Stimulated activated CD4-positive, alpha-beta T cell treated with anti-CD3 and anti-CD28 coated beads, TNF-alpha, amount 100 ng/mL, for 4 hours (primary cell): ENCODE measurements at places on chromosomes 16 and 17.

GRCh38 chr17:62456016-62456415 is 22.6 kb upstream of the TLK2 start:
- no peak for DNase-seq

DNA sequence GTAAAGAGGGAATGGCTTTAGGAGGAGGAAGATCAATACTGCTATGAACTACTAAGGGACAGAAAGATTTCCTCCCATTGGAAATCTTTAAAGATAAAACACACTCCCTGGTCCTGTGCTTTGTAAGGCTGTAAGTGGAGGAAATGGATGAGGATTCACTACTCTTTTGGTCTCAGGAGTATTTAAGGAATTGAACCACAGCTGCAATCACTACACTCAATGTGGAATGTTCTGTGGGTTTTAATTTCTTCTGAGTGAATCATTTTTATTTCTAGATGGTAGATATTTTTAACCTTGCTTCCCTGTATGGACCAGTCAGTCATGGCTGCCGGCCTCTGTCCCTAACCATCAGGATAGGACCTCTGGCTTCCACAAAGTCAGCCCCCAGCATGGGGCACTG is 65.6 kb downstream of the SDR42E1 start:
- no peak for DNase-seq

GRCh38 chr16:79097771-79098170 is 502.8 kb downstream of the MAF start:
- DNase-seq: no peak

GRCh38 chr17:30997842-30998241 is 27.0 kb downstream of the RNF135 start:
- DNase-seq: no peak

DNA sequence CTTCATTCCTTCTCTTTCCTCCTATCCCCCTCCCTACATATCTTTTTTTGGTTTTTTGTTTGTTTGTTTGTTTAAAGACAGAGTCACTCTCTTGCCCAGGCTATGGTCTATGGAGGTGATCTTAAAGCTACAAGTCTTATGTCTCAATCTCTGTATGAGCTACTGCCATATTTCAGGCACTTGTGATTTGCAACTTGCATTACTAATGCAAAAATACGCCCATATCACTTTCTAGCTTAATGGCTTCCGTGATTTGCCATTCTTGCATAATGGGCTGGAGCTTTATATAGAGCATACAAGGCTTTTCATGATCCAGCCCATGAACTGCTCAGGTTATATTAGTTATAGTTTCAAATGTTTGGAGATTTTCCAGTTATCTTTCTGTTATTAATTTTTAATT is 7.5 kb downstream of the CFAP97D1 start:
- DNase-seq: no peak

DNA sequence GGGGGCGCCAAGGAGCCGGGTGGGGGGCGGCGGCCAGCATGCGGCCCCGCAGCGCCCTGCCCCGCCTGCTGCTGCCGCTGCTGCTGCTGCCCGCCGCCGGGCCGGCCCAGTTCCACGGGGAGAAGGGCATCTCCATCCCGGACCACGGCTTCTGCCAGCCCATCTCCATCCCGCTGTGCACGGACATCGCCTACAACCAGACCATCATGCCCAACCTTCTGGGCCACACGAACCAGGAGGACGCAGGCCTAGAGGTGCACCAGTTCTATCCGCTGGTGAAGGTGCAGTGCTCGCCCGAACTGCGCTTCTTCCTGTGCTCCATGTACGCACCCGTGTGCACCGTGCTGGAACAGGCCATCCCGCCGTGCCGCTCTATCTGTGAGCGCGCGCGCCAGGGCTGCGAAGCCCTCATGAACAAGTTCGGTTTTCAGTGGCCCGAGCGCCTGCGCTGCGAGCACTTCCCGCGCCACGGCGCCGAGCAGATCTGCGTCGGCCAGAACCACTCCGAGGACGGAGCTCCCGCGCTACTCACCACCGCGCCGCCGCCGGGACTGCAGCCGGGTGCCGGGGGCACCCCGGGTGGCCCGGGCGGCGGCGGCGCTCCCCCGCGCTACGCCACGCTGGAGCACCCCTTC is 484 bp downstream of the FZD2 start:
- DNase-seq: no peak

DNA sequence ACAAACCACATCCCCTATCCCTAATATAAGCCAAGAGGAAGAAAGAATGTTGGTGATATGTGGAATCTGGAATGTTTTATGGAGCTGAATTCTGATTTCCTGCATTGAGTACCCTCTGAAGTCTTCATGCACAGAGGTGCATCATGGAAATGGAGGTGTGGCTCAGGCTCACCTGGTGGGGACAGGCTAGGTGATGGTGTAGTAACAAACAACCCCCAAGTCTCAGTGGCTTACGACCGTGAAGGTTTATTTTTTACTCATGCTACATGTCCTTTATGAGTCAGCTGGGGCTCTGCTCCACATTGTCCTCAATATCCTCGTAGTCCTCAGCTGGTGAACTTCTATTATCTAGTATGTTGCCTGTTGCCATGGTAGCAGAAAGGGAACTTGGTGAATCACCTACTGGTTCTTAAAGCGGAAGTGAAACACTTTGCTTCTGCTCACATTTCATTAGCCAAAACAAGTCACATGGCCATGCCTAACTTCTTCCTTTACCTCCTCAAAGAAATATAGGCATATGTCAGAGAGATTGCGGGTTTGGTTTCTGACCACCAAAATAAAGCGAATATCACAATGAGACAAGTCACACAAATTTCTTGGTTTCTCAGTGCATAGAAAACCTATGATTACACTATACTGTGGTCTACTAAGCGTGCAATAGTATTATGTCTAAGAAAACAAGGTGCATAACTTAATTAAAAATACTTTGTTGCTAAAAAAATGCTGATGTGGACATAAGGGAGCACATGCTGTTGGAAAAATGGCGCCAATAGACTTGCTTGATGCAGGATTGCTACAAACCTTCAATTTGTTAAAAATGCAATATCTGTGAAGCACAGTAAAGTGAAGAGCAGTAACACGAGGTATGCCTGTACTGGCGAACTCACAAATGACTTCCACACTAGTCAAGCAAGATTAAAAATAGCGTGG is at the start of gene PMFBP1:
PMFBP1 (minus strand) TSS at position 51 of the 930 bp plus-strand sequence. CDS start 947 bp downstream, outside the sequence.
- no peak for DNase-seq

DNA sequence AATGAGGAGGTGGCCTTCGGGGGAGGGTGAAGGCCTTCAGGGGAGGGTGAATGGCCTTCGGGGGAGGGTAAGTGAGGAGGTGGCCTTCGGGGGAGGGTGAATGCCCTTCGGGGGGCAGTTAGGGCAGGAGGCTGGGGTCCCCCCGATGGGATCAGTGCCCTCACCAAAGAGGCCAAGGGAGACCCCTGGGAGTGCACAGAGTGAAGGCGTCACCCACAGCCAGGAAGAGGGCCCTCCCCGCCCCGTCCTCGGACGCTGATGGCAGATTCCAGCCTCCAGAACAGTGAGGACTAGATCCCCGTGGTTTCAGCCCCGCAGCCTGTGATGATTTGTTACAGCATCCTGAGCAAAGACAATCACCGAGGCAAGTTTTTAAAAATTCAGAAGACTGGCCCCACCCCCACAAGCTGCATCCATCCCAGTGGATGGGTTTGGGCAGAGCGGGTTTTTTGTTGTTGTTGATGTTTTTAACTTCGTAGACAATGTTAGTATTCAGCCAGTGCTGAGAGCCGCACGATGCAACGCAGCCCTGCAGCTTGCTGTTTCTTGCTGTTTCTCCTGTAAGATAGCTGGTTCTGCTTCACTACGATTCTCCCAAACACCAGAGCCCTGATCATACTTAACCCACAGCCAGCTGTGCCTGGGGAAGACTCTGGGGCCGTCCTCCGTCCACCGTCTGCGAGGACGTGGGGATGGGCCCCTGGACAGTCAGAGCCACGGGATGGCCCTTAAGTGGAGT is 40.7 kb upstream of the CBFA2T3 start:
- DNase-seq: no peak

DNA sequence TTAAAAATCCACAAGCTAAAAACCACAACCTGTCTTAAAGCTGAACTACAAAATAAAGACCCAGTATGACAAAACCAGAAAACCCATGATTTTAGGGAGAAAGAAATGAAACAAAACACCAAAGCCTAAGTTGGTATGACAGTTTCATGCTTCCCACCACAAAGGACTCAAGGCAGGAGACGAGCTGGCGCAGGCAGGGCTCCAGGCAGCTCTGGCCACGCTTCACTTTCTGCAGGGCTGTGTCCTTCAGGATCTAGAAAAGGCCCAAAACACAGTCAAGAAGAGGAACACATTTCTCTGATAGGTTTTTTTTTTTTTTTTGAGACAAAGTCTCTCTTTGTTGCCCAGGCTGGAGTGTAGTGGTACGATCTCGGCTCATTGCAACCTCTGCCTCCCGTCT is 75.3 kb downstream of the WDR59 start:
- DNase-seq: no peak

DNA sequence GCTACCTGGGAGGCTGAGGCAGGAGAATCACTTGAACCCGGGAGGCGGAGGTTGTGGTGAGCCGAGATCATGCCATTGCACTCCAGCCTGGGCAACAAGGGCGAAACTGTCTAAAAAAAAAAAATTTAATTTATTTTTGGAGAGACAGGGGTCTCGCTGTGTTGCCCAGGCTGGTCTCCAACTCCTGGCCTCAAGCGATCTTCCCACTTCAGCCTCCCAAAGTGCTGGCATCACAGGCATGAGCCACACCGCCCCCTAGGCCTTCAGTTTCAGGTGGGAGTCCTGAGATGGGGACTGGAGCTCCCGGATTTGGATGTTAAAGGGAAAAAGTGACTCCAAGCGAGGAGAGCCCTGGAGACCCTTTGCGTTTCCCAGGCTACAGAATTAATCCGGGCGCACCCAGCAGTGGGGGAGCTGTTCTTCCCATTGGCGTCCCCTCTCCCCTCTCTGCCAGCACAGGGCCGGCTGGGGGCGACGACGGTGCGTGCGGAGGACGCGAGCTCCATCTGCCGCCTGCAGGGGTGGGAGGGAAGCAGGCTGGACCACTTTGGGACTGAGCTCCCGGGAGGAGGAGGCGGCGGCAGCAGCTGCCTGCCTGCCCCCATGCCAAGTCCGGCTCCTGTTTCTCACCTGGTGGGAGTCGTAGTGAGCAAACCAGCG is 49.3 kb upstream of the USP7 start:
- DNase-seq: no peak

DNA sequence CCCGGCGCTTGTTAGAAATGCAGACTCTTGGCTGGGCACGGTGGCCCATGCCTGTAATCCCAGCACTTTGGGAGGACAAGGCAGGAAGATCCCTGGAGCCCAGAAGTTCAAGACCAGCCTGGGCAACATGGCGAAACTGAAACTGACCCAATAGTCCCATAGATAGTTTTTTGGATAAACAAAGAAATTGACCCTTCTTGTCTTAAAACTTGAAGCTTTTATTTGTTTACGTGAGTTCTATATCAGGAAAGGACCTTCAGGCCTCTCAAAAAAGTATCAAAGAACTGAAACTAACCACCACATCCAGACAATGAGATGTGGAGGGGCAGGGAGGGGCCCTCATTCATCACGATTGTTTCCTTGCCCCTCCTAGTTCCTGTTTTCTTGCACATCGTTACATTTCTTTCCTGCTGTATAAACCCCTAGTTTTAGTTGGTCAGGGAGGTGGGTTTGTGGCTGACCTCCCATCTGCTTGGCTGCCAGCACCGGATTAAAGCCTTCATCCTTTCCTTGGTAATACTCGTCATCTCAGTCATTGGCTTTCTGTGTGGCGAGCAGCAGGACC is 29.9 kb upstream of the PRM1 start:
- DNase-seq: no peak

DNA sequence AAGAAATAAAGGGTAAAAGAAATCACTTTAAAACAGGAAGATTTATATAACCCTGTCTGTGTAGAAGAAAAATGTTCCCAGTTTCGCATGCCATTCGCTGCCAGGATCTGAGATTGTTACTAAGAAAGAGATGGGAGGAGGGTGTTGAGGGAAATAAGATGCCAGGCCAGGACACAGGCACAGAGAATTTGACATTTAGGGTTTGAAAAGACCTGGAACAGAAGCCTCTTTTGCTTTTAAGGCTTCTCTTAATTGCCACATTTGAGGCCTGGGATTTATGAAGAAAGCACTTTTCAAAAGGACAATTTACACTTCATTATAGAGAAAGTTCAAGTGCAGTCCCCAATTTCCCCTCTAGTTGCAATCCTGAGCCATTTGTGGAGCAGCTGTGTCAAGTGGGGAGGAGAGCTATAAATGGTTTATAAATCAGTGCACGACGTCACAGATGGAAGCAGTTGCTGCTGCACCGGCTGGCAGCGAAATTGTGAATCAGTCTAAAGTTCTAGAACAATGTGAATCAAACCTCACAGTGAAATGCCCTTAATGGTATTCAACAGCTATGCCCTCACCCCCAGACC is 26.5 kb upstream of the C16orf87 start:
- DNase-seq: no peak

DNA sequence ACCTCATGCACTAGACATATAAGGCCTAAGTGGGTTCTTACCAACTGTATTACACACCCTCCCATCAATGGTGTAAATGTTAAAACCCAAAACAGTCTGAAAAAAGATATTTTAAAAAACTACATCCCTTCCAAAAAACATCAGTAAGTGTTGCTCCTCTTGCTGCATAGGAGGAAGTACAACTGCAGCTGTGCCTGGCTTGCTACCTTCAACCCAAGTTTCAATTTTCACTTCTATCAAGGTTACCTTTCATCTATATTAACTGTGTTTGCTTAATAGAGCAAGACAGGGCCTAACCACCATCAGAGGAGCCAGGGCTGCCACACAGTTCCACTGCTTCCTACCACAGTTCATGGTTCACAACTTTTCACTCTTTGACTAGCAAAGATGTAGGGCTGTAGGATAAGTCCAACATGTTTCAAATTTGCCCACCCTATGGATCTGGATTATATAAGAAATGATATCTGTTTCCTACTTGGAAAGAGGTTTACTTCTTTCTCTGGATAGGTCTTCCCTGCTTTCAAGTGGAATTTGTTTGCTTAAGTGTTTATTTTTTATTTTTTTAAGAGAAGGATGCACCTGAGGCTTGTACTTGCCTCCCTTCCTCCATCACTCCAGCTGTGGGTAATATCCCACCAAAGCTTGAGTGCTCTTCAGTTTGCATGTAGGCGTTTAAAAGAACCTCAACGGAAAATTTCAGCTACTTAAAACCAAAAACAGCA is 56.7 kb downstream of the GRB7 start:
- no peak for DNase-seq

GRCh38 chr17:49459401-49459984 is 35.6 kb upstream of the NGFR start:
- DNase-seq: no peak

DNA sequence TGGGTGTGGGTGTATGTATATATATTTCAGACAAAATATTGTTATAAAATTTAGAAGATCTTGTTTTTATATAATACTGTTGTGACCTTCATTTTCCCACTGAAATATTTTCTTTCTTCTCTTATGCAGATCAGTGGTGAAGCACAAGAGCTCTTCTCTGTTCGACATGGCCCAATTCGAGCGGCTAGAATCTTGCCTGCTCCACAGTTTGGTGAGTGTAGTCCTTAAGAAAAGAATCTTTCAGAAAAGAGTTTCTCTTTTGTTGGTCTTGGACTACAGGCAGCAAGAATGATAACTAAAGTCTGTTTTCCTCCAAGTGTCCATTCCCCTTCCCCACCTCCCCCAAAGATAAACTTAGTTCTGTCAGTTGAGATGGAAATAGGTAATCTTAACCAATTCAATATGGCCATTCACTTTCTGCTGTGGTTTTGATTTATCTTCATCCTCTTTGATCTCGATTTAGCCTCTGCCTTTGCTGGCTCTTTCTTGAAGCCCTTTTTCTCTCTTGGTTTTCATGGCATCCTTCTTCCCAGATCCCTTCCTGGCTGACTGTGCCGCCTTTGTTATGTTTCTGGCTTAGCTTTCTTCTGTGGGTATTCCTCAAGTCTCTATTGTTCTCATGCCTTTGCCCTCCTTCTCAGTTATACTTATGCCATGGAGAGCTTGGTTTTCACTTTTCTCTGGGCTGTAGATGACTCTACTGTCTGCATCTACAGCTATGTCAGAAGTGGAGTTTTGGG is 69.6 kb downstream of the BCAS3 start:
- DNase-seq: no peak
